ENCODE measurements at places on chromosomes 5 and 9.

GRCh38 chr9:109889456-109889855 lies 109.5 kb downstream of the PALM2AKAP2 start:
- DNase-seq, result no peak

GRCh38 chr9:16352791-16353401 lies 517.6 kb downstream of the BNC2 start:
- no peak for DNase-seq

DNA sequence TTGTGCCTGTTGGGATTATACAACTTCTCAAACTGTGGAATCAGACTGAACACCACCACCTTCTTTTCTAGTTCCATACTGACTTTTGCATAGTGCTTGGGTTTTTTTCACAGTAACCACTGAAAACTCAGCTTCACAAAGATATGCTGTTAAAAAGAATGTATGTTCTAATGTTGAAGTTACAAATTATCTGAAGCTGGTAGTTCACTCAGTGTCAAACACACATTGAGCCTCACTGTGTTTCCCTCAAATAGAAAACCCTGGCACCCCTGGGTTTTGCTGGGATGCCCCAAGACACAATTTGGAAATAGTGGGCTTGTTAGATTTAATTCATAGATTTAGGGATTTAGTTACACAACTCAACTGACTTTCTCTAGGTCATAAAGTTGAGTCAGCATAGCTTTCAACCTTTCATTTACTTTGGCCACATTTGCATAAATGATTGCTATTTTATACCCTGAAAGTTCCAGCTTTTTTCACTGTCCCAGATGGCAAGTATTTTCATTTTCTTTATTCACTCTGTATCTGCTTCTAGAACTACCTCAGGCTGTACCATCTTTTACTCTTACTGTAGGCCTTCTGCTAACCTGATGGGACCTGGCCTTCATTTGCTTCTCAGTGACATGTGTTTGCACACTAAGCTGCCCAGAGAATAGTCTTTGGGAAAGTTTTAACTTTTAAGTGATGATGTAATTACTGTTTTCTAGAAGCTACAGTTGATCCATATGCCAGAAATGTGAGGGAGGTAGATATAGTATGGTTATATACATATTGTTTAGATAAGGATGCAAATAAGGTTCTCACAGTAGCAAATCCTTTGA lies 115.1 kb downstream of the CDC42SE2 start:
- no peak for DNase-seq

DNA sequence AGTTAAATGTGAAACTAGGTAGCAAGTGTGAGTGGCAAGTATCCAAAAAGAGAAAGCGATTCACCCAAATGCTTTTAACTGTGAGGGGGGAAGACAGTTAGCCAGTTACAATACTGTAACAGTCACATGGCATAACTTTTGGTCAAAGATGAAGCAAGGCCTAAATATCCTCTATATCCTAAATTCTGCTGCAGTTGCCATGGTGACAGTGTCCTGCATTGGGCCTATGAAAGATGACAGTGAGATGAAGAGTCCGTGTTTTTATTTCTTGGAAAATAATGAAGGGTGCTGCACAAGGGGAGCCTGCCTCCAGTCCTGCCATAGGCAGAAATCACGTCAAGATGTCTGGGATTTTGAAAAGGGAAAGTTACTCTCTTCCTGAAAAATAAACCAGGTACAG lies 534.6 kb downstream of the NTRK2 start:
- DNase-seq, result no peak

DNA sequence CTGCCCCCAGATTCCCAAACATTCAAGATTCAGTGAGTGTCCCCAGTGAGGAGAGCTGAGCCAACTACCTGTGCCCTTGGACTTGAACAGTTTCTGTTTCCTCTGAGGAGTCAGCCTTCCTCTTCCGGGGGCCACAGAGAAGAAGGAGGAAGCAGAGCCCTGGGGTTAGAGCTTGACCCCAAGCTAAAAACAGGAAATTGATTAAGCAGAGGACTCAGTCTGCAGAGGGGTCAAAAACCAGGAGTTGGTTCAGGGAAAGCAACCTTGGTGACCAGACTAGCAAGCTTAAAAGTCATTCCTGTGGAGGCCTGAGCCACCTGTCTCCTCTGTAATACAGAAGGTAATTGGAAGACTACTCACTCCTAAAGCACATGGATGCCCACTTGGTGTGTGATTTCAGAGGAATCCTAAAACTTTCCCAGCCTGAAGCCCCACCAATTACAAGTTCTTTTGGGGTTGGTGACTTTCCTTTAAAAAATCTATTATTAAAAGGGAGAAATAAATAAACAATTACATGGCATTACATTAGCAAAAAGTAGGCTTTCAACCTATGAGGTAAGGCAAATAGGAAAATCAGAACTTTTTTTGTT lies 64.2 kb upstream of the SELENOP start:
- no peak for DNase-seq
